Kidney capillary endothelial cell (primary cell): ENCODE measurements at places on chromosomes 5 and 9.

- no peak for DNase-seq
These were observed 25.3 kb upstream of the RECK start for GRCh38 chr9:36011379-36011778.

DNA sequence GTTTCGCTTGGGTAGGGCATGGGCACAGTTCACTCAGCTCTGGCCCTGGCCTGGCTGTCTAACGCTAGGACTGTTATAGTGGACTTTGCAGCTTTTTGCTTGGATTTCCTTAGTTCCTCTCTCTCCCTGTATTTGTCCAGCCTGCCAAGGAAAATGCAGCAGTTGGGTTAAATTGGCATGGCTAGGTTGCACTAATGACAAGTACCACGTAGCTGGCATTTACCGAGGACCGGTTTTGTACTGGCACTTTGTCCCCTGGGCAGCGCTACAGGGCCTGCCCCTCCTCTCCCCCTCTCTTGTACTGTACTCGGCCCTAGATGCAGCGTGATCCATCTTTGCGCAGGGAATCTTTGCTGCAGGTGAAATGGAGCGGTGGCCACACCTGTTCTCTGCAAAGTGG, 2.4 kb downstream of the WDR5 start:
- DNase-seq, result no peak

DNA sequence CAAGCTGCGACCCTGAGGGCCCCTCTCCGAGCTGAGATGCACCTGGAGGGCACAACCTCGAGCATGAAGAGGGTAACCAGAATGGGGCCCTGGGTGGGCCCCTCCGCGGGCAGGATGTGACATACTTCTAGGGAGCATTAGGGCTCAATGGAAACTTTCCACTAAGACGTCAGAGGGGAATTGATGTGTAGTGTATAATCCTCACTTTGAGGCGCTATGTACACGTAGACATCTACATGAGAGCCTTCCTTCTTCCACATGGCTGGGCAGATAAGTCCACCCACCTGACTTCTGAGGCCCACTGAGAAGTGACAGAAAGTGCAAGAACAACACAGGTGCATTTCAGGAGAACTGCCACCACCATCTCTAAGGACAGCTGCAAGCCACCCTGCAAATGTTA, 61.0 kb downstream of the DAP start:
- no peak for DNase-seq

DNA sequence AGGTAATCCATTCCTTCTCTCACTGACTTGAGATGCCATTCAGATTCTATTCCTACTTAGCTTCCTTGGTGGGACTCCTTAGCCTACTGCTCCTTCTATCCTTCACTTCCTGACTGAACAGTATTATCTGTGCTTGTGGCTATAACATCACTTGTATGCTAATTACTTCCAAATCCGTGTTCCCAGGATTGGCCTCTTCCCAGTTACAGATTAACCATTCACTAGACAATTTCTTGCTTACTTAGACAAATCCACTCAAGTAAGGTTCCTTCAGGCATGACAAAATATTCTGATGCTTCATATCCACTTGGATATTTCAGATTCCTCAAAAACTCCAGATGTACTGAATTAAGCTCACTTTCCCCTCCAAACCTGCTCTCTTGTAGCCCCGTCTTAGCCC, 18.3 kb downstream of the LIFR start:
- DNase-seq, result no peak

- no peak for DNase-seq
These were observed 47.4 kb downstream of the ROR2 start for GRCh38 chr9:91902475-91903125.

- DNase-seq, result no peak
These were observed 158.1 kb upstream of the IER5L start for GRCh38 chr9:129336130-129336528.
